Small intestine (tissue), 16 donors: ENCODE measurements at places on chromosomes 12 and 14. TPM values are rescaled to one million over a fixed set of nuclear protein-coding genes. Genes with fewer than 3 reads are reported as not detected.

- DNase-seq: no peak
Observed at GRCh38 chr12:117967043-117967442, 1.7 kb downstream of the KSR2 start.

DNA sequence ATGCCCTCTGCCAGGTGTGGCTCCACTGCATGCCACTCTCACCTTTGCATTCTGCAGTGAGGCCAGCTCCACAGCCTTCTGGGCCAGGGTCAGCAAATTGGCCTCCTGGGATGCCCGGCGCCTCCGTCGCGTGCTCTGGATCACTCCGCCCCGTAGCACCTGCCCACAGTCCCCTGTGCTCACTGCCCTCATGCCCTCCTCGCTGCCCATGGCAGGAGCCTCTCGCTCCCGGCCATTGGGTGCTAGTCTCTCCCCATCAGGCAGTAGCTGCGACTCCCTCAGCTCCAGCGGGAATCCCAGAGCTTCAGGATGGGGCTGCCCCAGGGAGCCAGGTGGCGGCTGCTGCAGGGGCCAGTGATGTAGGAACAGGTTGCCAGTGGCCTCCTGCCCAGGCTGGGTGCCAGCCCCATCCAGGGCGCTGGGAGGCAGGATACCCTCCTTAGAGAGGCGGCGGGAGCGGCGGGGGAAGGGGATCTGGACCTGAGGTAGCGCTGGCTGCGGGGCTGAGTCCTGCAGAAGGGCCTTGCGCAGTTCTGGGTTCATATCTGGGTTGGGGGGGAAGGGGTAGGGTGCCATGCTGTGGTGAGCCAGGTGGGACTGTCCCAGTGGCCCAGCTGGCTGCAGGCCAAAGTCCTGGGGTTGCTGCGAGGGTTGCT, 24.5 kb upstream of the PNMA1 start:
- no peak for DNase-seq

- peak; percentile 38 for DNase-seq
Observed at GRCh38 chr12:6605421-6606330, 1.5 kb downstream of the CHD4 start.

DNA sequence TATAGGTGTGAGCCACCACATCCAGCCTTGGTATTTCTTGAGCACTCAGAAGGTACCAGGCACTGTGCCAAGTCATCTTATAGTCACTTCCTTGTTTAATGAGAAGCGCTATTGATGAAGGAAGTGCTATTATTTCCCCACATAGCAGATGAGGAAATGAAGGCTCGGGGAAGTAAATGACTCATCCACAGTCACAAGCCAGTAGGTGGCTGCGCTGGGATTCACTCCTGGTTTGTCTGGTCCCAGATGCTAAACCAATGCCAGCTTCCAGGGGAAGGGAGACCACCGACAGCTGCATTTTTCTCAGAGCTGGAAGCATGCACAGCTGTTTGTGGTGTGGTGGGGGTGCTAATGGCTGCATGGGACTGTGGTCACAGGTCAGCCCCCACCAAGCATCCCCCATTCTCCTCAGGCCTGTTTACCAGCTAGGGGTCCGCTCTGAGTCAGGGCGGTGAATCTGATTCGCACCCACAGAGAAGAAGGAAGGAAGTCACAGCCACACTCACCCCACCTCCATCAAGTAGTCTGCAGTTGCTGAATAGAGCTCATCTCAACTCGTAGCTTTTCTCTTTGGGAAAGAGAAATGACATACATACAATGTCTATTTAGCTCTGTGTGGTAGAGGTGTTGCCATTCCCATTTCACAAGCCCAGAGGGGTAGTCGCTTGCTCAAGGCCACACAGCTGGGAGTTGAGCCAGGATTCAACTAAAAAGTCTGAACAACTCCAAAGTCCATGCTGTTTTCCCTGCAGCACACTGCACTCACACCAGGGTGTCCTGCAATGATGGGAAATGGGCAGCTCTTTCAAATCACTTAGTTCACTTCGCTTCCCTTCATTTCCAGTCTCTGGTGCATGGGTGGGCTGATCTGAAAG, 6.3 kb upstream of the LTBP2 start:
- no peak for DNase-seq

DNA sequence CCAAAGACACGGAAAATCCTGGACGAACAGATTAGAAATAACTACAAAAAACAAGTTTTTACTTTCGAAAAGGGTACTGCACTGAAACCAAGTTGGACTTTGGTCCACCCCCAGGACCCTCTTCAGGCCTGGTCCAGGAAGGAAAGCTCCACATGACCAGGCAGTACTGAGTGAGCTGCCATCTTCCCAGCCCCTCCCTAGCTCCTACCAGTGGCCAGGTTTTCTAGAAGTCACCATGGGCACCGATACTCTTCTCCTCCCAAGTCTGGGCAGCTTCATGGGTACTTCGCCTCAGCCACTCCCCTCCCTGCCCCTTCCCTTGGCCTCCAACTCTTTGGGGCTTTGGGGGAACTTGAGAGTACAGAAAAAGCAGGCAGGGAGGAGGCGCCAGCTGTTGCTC, 6.6 kb downstream of the VAMP1 start:
- DNase-seq: no peak

GRCh38 chr14:96666088-96666487, 131.1 kb upstream of the VRK1 start:
- DNase-seq: no peak

The TAS2R9 gene
- not detected for polyA plus RNA-seq

The SDS gene
- 1.3 TPM for polyA plus RNA-seq

The TMEM30B gene
- 27.5 TPM for polyA plus RNA-seq

The CCDC85C gene
- polyA plus RNA-seq: 26.8 TPM

The DAD1 gene
- polyA plus RNA-seq: 313 TPM
